ENCODE measurements at places on chromosomes 5 and 9.

DNA sequence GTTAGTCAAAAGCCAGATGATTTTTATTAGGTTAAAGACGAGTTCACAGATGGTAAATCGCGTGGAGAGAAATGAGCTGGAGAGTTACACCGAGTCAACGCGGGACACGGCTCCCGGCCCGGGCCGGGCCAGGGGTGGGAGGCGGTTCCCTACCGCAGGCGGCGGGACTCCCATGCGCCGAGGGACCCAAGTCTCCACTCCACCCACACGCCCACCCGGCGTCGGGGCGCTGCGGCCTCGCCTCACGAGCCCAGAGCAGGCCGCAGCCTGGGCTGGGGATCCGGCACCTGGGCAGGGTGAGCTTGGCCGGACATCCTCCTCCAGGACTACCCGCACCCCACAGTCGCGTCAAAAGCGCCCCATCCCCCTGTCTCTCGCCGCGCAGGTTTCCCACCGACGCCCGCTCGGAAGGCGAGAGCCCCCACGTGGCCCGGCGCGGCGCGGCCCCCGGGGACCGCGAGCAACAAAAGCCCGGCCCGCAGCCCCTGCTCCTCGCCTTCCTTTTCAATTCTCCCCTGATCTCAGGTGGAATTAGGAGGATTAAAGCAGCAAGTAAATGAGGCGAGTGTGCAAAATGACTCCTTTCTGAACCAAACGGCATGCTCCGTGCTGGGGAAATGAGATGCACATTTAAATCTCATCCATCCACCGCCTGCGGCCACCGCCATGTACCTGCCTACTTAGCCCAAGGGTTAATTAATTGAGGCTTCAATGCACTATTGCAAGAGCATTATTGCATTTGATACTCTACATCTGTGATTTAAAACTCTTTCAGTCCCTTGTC, 196.5 kb upstream of the TBCA start:
- no peak for DNase-seq

DNA sequence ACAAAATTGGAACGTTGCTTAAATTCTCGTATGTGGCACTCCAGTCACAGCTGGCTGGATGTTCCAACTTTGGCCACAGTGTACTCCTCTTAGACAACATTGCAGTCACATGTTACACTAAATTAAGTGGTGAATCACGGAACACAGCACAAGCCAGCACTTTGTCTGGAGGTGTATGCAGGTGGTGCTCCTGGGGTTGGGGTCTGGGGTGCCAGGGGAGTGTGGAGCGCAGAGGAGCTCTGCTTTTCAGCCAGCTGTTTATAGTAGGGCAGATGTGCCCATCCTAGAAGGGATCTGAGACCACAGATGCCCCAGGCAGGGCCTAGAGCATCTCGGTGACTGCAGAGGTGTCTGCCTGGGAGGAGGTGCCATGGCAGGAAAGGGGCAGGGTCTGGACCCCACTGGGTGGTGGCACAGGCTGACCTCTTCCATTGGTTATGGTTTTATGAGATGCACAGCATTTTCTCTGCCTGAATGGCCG, 82.6 kb downstream of the WNK2 start:
- no peak for DNase-seq

- DNase-seq: no peak
Measured at GRCh38 chr5:50717651-50718050, 51.2 kb downstream of the PARP8 start.

GRCh38 chr5:107687937-107688336, 17.2 kb upstream of the EFNA5 start:
- DNase-seq: no peak

- DNase-seq: no peak
Measured at GRCh38 chr5:53011233-53011632, 22.1 kb downstream of the ITGA2 start.

GRCh38 chr5:109660301-109660700, 29.4 kb upstream of the MAN2A1 start:
- no peak for DNase-seq

- DNase-seq: no peak
Measured at GRCh38 chr9:14349447-14350348, 35.8 kb upstream of the NFIB start.

DNA sequence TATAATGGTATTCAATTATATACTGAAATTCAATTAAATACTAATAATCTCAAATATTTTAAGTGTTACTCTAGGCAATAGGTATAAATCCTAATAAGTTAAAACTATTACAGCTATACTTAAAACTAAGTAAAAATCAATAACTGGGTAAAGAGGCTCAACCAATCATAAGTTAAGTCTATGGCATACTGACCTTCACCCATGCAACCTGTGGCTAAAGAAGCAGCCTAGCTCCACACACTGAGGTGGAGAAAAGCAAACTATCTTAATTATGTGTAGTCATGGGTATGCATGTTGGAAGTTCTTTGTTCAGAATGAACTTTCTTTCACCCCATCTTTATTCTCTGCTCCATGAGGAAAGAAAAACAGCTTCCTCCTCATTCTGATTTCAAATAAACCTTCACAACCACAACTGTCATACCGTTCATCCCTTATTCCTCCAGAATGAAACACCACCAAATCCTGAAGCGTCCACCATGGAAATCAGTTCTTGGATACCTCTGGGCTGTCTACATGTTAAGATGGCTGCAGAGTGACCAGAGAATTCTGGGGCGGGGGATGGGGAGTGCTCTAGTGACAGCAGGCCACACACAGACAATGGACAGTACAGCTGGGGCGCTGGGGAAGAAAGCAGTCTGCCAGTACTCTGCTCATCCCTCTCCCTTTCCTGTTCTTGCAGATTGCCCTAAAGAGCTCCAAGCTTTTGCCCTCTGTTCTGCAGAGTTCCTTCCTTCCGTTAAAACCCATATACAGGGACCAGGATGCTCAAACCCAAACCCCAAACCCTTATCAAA, 62.3 kb downstream of the RIGI start:
- no peak for DNase-seq

- no peak for DNase-seq
Measured at GRCh38 chr9:89305868-89306267, 5.1 kb upstream of the CKS2 start.

GRCh38 chr5:137901011-137901817, 12.0 kb downstream of the PKD2L2 start:
- no peak for DNase-seq

GRCh38 chr9:93575796-93576257, 557 bp upstream of the PHF2 start:
- peak; percentile 51 for DNase-seq

DNA sequence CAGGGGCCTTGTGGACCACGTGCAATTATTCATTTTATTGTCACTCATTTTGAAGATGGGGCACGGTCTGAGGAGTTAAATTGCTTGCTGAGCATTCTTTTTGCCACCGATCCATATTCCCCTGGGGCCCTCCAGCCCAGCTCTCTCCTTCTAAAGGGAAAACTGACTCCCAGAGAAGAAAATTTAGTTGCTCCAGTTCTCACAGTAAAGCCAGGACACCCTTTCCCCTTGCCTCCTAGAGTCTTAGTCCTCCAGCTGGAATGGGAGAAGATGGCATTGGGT, 1.0 kb upstream of the PANK3 start:
- DNase-seq: no peak

GRCh38 chr5:156543348-156544145, 216.6 kb downstream of the SGCD start:
- no peak for DNase-seq

GRCh38 chr5:126847456-126847820, 70.5 kb downstream of the LMNB1 start:
- DNase-seq: no peak

- DNase-seq: no peak
Measured at GRCh38 chr5:73042993-73043392, 77.4 kb upstream of the TMEM171 start.

DNA sequence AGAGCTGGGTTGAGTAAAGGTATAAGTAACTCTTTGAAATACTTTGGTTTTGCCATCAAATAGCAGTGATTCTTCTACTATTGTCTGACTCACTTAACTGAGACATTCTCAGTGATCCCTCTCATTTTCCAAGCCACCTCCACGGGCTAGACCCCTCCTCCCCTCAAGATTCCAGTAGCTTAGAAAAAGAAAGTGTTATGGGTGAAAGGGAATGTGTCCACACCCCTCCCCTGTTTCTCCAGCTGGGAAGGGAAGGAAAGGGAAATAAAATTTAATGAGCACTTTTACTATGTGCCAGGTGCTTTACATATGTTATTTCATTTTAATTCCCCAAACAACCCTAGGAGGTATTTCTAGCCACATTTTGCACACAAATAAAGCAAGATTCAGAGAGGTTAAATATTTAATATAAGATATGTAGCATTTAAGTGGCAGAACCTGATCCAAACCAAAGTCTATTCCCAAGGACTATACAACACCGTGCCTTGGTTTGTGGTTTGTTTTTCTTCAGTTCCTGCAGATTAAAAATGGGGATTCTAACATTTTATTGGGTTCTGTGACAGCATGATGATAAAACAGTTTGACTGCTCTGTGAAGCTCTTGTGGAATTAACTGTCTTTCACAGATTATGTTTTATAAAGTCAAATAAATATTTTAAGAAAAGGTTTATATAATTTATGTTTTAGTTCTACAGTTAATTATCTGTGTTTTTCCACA, 135.9 kb downstream of the ZSWIM6 start:
- DNase-seq: no peak
